ENCODE measurements at places on chromosomes 11 and 22.

GRCh38 chr11:93132836-93133235 lies 65.0 kb downstream of the SLC36A4 start:
- no peak for DNase-seq

- no peak for DNase-seq
Observed at GRCh38 chr11:65558002-65558929, at the start of gene LTBP3. Gene LTBP3 (minus strand): TSS chr11:65558359. CDS start chr11:65557959, 400 bp downstream.

DNA sequence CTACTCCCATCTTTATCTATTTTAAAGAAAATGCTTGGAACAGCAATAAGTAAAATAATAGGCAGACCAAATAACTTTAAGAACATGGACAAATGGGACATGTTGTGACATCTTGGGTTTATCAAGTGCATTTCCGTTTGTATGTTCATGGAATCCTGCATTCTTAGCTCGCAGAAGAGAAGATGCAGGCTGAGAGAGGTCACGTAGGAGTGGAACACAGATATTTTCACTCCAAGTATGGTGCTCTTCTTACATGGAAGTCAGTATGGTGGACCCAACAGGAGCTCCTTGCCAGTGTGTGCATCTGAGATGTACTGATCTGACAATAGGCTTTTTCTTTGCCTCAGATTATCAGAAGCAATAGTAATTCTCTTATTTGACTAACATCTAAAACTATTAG lies 1.7 kb downstream of the E2F8 start:
- DNase-seq: no peak

DNA sequence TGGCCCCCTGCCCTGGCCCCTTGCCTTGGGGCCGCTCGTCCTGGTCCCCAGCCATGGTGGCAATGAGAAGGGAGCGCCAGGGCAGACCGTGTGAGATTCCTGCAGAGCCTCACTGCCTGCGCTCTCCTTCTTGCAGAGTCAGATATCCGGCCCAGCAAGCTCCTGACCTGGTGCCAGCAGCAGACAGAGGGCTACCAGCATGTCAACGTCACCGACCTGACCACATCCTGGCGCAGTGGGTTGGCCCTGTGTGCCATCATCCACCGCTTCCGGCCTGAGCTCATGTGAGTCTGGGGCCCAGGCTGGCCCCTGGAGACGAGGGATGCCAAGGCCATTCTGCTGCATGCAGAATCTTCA lies 114.1 kb downstream of the MICAL2 start:
- DNase-seq: no peak

DNA sequence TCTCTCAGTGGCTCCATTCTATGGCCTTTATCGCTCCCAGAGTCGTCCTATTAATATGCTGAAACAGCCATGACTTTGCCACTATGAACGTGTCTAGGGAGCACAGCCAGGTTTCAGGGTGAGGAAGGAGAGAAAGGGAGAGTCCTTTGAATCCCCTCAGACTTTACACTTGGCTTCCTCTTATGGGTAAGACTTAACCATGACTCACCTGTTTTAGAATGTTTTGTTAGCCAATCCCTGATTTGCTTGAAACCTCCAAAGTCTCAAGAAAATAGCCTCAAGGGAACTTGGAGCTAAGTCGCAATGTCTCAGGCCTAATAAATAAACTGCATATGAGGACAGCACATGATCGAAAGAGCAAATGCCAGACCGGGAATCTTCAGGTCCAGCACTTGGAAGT lies 131.2 kb upstream of the RCN1 start:
- peak; percentile 35 for DNase-seq

DNA sequence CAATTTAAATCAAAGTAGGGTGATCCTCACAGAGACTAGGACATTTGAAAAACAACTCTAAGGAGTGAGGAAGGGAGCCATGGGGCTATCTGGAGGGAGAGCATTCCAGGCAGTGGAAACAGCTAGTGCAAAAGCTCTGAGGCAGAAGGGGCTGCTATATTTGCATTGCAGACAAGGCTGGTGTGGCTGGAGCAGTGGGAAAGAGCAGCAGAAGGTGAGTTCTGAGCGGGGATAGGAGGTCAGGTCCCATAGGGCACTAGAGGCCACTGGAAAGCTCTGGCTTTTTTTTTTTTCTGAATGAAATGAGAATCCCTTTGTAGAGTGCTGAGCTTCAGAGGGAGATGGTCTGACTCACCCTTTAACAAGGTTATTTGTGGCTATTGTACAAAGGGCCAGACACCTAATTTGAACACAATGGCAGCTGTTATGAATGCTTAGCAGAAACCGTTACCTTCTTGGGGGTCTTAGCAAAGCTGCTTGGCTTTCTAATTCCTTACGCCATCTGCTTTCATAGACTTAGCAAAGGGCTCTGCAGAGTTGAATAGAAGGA lies 291.6 kb downstream of the BUD13 start:
- DNase-seq: no peak

DNA sequence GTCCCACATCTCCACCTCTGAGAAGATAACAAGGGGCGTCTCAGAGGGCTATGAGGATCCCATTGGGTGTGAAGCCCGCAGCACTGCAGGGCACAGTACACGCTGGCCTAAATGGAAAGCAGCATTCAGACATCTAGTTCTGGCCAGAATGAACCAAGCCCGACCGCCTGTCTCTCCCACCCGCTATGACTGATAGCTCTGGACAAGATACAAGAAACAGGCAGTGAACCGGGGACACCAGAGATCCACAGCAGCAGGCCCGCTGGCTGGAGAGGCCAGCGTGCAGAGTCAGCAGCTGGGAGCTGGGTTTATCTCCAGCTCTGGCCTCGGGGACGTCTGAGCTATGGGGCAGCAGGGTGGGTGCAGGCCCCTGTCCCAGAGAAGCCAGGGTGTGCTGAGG lies 9.6 kb downstream of the CERK start:
- no peak for DNase-seq

DNA sequence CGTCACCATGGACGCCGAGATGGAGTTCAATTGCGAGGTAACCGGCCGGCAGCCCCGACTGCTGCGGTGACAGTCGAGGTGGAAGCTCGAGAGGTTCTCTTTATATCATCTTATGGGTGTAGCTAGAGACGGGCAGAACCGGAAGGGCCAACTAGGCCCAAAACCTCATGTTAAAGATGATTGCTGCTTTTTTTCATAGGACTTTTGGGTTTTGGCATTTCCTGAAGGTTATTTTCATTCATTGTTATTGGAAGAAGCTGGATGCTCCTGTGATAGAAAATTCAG lies 585 bp downstream of the NF2 start:
- DNase-seq: no peak

GRCh38 chr11:67382276-67383136 lies 9.1 kb upstream of the CLCF1 start:
- no peak for DNase-seq

- no peak for DNase-seq
Observed at GRCh38 chr22:45836418-45837169, 140.4 kb downstream of the WNT7B start.

DNA sequence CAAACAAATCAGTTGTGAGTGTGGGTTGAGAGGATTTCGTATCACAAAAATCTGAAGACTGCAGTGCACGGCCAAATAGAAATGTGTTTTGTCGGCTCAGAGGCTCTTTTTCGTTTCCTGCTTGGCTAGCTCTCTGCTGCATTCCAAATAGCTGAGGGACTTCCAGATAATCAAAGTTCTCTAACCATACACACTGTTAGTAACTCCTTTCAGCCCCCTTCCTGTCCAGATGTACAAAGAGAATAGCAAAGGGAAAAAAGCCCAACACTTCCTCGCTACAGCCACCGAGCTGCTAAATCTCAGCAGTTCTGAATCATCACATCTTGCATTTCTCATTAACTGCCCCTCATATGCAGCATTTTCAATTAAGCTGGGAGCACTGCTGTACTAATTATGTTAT lies 203.1 kb downstream of the TENM4 start:
- DNase-seq: peak; percentile 46

DNA sequence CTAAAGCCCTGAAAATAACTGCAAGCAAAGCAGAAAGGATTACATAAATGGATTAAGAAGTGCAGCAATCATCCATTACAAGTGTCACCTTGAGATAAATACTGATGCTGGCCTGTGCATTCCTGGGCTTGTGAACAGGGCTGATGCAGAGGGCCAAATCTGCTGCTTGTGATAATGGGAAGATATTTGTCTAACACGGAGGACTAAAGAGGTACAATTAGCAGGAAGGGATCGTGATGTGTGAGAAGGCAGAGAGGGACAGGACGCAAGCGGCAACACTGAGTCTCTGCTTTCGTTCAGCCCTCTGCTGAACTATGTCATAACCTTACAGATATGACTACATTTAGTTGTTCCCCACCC lies 107.7 kb upstream of the DDI1 start:
- no peak for DNase-seq

DNA sequence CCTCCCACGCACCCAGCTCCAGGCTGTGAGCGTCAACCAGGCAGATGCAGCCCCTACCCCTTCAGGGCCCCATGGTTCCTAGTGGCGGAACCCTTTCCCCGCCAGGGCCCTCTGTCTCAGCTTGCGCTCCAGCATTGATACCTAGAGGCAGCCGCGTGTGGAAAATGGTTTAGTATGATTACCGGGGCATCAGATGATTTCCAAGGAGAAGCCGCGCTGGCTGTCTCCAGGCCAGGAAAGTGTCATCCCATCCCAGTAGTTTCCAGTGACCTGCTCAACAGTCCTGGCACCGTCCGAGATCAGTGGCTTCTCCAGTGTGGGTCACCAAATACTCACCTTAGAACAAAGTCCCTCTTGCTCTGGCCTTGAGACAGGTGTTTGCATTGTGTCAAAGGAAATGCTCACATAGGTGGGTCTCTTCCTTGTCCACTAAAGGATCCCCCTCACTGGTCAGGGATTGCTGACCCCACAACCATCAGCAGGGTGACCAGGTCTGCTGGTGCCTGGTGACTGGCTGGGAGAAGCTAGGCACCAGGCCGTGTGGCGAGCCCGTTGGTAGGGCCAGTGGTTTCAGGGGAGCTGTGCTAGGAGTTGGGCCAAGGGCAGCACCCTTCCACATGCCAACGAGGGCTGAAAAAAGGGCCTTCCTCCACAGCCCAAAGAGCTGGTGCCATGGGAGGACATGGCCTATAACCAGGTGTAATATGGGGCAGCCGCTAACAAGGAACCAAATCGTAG lies 109.4 kb downstream of the MORC2 start:
- no peak for DNase-seq

All from epithelial cell of proximal tubule (primary cell).